ENCODE measurements at places on chromosomes 3 and 15.

DNA sequence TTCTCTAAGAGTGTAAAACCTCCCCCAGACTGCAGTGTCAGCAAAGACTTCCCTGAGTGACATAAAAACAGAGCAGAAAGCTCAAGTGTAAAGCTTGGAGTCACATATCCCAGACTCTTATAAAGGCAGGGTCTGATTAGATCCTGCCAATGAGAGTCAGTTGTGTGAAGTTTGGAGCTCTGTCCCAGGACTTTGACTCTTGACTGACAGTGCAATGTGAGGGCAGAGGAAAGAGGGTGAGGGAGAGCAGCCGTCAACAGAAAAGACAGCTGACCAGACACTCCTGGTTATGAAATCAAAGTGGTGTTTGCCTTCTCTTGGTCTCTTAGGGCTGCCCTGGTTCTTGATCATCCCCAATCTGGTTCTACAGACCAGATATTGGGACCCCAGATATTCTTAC lies 393.2 kb downstream of the ERC2 start:
- no peak for DNase-seq

- no peak for DNase-seq
Measured at GRCh38 chr3:108328821-108329486, 32.6 kb downstream of the HHLA2 start.

GRCh38 chr3:152961323-152961722 lies 126.4 kb downstream of the P2RY1 start:
- peak; percentile 38 for DNase-seq

GRCh38 chr3:126370606-126371005 lies 13.4 kb upstream of the KLF15 start:
- no peak for DNase-seq

GRCh38 chr3:188827103-188827502 lies 344.7 kb upstream of the TPRG1 start:
- DNase-seq, result no peak
